ENCODE measurements at places on chromosomes 2 and 18.

DNA sequence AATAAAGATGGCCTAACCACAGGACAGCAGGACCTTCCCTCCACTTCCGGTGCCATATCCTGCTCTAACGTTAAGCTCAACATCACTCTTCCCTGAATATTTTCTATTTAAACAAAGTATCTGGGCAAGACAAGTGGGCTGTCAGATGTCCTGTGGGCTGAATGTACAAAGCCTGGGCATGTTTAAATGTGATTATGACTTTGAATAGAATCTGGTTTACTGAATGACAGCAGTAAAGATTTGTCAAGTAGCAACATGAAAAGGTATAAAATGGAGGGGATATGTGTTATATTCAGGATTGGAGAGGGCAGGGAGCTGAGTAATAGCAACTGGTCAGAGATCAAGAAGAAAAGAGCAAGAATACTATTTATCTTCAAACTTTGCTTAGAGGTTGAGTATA lies 540.9 kb downstream of the NRXN1 start:
- no peak for DNase-seq

DNA sequence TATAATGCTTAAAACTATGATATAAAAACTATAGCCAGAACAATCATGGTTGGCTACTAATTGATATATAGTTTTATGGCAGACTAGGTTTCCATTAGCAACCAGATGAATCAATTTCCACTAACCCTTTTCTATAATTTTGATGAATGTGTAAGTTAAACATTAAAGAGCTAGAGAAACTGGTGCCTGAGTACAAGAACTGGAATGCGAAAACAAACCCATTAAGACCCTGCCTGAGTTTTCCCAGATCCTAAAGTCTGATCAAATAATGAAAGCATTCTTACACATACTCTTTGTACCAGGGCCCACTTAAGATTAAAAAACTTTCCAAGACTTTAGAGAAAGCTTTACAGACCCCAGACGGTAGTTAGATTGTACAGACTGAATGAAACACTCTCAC lies 21.3 kb downstream of the MRPL19 start:
- DNase-seq: no peak

DNA sequence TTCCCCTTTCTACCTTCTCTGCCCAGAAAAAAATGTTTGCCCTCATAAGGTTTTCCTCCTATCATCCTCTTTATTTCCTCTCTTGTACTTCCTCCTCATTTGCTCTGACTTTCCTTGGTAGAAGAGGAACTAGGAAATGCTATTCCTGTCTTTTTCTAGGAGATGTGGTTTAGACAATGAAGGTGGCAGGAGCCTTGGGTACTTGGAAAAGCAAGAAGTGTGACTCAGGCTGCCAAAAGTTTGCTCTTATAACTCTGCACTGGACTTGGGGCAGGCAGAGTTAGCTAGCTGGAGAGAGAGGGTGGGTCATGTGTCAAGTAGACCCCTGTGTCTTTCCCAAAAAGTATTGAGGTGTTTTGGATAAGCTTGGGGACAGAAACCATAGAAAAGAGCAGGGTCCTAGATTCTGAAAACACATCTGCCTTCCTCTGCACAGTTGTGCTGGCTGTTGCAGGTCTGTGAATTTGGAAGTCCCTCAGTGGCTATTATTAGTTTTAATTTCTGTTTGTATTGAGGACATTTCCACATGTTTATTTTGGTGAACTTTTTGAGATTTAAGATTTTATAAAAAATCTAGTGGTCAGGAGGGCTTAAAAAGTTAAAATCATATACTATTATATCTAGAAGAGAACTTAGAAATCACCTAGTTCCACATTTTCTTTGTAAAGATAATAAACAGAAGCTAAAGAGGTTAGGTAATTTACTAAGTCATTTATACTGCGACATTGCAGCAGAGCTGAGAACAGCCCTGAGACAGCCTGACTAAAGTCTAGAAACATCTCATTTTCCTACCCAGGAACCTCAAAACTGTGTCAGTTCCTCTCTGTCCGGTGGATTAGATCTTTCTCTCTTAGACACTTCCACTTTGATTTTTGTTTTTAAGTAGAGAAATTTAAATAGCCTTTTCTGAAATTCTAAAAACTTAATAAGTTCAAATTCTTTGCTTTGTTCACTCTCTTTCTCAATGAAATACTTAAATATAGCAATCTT lies 16.0 kb downstream of the INSIG2 start:
- no peak for DNase-seq

DNA sequence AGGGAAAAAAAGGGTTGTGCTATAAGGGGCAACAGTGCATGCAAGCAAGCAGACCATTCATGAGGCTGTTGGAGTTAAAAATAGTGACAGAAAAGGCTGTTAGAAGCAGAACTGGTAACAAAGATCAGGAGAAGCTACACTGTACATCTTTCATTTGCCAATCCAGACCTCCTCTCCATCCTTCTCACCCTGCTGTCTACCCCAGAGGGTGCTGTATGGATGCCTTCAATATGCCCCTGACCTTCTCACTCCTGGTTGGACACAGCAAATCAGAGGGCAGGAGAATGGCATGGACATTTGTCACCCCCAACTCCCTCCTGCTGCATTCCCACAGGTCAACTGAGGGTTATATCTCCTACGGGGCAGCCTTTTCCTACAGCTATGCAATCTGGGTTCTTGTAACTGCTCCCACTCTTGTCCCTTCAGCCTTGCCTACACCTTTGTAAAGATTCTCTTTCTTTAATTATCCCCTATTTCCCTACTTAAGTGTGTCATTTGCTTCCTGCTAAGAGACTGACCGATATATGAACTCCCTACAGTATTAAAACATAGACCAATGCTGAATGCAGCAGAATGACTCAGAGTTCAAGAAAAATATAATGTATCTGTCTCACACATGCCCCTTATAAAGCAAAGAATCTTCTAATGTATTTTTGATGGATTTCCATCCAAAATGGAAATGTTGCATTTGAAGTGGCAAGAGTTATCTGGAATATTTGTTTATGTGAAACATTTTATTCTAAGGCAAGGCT lies 169.2 kb upstream of the NCKAP5 start:
- DNase-seq: no peak

DNA sequence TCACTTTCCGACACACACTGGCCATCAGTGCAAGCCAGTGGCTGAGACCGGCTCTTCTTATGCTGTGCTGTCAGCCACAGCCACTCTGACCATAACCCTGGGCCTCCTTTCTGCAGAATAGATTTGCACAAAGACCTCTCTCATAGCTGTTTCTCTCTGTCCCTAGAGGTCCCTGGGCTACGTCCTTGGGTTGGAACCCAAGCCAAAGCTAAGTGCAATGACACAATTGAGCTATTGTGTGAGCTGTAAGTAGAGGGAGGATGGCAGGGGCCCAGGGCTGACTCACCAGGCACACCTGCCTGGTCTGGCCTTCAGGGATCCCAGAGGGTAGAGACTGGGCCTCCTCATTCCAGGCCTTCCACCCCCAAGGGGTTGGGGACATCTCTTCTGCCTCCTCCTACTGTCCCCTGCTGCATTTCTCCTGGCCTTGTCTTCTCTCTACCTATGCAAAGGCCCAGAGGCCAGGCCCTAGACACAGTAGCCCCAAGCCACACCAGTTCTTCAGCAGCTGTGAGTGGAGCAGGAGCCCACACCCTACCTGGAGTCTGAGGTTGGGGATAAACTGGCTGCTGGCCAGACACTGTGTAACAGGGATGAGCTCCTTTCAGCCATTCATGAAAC lies 174.6 kb downstream of the NCK2 start:
- DNase-seq: no peak

DNA sequence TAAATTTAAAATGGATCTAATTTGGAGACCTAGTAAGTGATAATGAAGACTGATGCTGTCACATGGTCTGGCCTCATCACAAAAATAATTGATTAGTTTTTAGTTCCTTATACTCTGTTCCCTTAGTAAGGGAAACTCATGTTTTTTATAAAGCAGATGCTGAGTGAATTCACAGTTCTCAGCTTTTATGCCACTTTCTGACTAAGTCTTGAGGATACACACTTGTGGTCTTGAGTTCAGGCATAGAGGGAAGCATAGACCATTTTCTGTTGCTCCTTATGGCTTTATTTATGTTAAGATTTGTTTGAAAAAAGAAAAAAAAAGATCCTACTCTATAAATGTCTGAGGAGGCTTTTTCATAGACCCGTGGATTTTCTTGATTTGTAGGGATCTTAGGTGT lies 91.1 kb downstream of the MAP4K4 start:
- DNase-seq: no peak

DNA sequence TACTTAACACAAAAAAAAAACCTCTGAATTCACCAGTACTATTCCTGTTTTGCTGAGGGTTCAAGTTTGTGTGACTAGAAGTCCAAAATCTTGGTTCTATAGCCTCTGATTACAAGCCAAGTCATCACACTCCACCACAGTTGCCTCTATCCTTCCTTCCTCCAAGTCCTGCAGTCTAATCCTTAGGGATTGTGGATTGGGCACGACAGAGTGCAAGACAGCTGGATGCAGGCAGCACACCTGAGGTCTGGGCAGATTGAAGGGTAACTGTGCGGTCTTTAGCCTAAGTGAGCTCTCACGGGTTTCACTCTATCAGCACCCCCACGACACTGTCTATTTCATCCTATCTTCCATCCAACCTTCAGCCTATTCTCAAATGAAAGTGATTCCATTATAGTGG lies 299.4 kb upstream of the ID2 start:
- DNase-seq: no peak

- DNase-seq: no peak
Observed at GRCh38 chr2:238427435-238428162, 872 bp downstream of the ASB1 start.

DNA sequence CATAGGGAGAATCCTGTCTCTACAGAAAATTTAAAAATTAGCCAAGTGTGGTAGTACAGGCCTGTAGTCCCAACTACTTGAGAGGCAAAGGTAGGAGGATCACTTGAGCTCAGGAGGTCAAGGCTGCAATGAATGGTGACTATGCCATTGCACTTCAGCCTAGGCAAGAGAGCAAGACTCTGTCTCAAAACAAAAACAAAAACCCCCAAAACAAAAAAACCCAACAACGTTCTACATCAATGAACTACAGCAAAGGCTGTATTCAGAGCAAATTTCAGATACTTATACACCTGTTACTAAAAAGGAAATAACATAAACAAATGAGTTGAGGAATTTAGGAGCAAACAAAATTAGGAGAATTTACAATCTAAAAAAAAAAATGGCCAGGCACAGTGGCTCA lies 22.6 kb downstream of the YES1 start:
- DNase-seq: no peak

DNA sequence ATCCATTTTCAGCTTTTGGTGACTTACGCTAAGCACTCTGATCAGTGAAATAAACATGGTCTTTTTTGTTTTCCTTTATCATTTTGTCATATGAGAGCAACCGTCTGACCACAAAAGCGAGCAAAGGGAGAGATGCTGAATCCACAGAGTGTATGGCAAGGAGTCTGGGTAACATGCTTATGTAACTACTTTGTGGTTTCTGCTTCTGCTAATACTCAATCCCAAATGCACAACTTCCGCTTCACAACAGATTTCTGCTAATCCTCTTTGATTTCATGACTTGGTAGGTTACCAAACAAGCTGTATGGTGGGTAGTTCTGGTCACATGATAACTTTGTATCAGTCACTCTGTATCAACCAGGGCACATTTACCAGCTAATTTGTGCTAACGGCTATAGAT lies 908.4 kb upstream of the CRIM1 start:
- no peak for DNase-seq

DNA sequence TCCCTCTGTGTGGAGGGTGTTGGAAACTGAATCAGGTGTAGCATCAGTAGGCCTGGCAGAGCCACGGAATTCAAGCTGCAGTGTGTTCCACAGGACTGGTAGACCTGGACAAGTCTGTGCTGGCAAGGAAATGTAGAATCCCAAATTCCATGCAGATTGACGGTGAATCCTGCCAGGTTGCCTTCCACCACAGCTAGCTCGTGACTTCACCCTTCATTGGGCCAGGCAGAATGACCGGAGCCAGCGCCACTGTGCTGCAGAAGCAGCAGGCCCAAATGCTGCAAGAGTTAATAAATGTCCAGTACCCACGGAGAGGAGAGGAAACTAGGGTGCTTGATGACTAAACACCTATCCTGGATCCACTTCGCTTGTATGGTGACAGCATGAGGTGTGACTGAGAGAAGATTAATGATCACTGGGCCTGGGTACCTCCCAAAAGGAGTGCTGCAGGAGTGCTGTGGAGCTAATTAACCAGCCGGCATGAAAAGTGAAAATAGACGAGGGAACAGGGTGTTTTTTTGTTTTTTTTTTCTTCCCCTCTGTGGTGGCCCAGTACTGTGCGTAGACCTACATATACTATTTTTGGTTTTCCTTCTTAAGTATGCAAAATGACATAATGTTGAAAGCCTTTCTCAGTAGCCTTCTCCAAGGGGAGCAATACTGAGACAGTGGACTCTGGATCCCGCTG lies 122.2 kb downstream of the TANC1 start:
- no peak for DNase-seq

- no peak for DNase-seq
Observed at GRCh38 chr2:43787895-43788294, 14.1 kb downstream of the DYNC2LI1 start.

- no peak for DNase-seq
Observed at GRCh38 chr18:31252522-31252921, 65.4 kb upstream of the DSG1 start.

GRCh38 chr2:103132536-103133217 lies 370.8 kb downstream of the TMEM182 start:
- DNase-seq: no peak

DNA sequence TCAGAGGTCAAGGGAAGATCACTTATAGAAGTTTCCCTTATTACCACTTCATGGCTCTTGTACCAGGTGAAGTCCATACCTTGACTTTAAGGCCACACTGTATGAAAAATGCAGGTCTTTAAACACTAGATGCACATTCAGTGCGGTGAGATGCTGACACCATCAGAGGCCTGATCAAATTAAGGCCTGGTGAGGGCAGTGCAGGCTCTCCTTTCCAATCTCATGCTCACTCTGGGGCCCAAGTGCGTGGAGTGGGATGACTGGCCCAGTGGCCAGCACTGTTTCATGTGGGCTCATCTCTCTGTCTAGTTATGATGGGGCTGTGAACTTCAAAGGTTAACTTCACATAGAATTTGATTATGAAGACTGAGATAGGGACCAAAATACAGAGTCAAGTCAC lies 281.1 kb downstream of the SLC4A3 start:
- DNase-seq: no peak

All from activated naive CD4-positive, alpha-beta T cell treated with Interleukin-2 at 50 U/mL for 16 hours (primary cell).